ENCODE measurements at places on chromosomes 7 and 10.

DNA sequence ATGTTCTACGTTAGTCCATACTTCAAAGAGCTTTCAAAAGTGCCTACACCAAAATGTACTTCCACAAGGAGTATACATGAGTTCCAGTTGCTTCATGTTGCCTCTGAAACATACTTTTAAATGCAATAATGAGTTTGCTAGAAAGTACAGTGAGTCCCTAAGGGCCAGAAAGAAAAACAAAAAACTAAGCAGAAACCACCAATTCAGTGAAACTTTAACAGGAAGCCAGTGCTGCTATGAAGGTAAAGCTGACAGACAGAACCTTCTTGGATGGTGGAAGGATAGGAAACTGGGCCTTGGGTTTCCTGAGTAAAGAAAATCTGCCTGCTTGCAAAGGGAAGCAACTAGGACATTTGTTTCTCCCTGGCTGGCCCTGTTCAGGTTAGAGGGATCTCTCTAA is 104.2 kb downstream of the CTTNBP2 start:
- no peak for DNase-seq

- no peak for DNase-seq
Observed at GRCh38 chr7:22802426-22802825, 20.2 kb downstream of the TOMM7 start.

DNA sequence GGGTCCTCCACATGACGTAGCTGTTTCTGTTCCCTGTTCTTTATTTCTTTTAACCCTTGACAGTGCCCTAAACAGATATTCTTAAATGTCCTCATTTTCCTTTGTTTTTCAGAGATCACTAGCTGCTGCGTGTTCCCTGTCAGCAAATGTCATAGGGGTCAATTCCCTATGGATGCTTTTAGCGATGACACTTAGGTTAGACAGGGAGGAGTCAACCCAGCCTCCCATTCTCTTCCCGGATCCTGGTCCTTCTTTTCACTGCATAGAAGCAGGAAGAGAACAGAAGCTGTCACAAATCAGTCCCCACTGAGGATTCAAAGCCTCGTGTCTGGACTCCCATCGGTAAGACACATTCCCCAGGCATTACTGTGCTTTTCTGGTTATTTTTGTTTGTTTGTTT is 392.1 kb upstream of the PRKCQ start:
- no peak for DNase-seq

DNA sequence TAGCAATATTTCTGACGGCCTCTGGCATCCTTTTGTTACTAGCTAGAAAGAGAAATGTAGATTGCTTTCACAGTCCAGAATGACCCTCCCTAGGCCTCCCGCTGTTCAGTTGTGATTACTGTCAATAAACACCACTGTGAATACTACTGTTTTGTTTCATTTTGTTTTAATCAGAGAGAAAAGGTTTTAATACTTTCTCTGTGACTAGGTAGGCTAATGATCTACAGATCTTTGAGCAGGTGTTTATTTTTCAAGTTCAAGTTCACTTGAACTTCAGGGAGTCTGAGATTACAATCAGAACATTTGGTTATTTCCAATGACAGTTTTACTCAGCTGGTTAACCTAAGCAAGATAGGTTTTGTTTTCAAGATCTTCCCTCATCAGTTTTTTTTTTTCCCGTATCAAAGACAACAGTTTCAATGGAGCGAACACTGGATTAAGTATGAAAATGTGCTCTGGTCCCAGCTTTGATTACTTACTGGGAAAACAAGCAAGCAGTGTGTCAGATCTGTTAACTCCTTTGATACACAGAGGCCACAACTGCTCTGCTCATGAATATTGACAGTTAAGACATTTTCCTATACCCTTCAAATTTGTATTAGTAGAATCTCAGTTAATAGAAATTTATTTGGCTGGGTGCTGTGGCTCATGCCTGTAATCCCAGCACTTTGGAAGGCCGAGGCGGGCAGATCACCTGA is 34.8 kb downstream of the VKORC1L1 start:
- DNase-seq, result no peak

DNA sequence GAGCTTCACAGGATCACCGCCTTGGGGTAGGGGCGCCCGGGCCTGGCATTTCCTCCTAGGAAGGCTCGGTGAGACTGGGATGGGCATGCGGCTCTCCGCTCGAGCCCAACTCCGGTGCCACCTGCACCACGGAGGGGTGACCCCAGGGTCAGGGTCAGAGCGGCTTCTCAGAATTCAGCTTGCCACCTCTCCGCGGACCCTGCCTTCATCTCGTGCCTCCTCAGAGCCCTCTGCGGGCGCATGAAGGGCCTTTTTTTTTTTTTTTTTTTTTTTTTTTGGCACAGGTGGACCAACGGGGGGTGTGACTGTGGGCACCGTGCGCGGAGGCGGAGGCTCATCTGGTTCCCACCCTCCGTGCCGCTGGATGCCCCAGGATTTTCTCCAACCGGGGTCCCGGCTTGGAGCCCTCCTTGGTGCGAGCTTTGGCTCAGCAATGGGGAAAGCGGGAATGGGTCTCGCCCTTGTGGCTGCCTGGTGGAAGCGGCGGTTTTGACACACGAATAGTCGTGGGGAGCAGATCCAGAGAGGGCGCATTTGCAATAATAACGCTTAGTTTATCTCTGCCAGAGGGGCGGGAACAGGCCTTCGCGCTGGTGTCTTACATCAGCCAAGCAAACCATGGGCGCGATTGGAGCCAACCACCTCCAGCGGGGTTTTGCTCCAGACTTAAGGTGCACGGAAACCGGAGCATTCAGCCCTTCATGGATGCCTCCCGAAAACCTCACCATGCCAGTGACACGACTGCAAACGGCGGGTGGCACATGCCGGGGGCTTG is 5.0 kb upstream of the TNRC18 start:
- no peak for DNase-seq

- no peak for DNase-seq
Observed at GRCh38 chr10:48653944-48654698, 30.6 kb upstream of the WDFY4 start.

- no peak for DNase-seq
Observed at GRCh38 chr10:76454506-76455140, 1023.2 kb downstream of the LRMDA start.

DNA sequence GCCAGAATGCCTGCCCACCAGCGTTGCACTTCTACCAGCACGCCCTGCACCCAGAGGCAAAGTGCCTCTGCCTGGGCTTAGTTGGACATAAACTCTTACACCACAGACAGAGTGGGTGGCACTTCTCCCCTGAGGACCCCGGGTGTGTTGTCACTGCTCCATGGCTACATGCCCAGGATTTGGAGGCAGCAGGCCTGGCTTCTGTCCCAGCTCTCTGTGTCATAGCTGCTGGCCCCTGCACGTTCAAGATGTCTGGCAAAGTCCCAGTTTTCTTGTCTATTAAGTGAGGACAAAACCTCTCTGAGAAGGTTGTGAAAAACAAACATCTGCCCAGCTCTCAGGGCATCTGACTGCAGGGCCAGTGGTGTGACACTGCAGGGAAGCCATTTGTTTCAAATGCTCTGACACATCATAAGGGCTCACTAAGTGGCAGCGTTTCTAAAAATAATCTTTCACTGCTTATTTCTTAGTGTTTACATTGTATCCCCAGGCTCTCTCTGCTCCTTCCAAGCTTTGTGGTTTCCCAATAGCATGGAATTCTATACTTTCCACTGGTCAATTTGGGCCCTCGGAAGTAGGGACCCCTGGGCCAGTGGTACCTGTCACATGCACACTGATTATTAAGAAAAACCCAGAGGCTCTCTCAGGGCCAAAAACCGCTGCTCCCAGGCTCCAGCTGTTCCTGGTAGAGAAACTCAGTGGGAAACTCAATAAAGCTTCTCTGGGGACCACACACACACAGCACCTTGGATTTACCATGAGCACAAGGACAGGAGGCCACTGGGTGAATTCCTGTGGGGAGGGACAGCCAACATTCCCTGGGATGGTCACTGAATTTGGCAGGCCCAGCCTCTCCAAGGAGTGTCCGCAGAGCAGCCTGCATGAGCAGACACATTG is 86.2 kb upstream of the ANLN start:
- DNase-seq, result no peak

DNA sequence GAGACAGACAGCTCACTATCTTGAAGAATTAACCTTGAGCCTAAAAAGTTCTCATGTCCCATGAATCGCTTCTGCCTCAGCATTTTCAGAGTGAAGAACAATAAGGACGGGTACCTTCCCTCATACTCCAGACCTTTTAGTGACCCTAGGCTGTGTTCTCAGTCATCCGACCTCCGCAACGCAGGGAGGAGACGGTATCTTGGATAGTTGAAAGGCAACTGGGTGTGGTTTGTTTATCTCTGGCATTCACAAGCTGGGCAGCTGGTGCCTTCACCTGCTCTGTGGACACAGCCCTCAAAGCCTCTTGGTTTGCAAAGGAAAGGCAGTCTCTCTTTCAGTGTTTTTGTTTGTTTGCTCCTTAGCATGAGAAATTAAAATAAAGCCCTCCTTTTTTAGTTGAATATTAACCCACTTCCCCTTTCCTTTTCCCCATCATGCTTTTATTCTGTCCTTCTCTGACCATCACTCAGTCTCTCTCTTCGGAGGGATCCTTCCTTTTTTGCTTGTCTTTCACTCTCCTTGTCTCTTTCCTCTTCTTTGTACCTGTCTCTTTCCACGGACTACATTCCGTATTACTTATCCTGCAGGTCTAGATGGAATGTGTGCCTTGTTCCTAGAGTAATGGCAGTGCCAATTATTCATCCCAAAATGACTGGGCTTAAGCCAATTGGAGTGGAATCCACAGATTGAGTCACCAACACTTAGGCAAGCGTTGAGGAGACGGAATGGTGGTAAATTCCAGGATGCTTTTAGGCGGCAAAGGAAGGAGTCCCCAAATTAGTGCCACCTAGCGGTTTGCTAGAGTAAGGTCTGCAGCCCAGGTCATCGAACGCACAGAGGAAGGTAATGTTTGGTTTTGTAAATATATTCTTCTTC is 45.8 kb downstream of the PRR15 start:
- no peak for DNase-seq

DNA sequence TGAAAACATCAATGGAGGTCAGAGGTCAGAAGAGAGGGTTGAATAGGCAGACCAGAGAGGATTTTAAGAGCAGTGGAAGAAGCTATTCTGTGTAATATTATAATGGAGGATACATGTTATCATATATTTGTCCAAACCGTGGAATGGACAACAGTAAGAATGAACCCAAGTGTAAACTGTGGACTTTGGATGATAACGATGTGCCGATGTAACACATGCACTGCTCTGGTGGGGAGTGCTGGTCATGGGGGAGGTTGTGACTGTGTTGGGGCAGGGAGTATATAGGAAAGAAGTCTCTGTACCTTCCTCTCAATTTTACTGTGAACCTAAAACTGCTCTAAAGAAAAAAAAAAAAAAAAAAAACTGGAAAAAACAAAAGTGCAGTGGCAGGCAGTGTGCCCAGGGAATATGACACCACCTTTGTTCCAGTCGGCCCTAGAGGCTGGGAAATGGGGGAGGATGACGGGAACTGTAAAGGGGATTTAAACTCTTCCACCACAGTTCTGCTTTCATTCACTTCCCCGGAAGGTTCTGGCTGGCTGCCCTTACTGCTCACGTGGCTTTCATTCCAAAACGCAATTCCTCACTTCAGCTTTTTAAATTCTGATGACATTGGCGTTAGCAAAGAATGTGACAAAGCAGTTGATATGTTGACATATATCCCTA is 113.7 kb upstream of the ANKRD1 start:
- DNase-seq, result no peak

- DNase-seq, result no peak
Observed at GRCh38 chr7:36310897-36311296, 78.8 kb upstream of the ANLN start.

DNA sequence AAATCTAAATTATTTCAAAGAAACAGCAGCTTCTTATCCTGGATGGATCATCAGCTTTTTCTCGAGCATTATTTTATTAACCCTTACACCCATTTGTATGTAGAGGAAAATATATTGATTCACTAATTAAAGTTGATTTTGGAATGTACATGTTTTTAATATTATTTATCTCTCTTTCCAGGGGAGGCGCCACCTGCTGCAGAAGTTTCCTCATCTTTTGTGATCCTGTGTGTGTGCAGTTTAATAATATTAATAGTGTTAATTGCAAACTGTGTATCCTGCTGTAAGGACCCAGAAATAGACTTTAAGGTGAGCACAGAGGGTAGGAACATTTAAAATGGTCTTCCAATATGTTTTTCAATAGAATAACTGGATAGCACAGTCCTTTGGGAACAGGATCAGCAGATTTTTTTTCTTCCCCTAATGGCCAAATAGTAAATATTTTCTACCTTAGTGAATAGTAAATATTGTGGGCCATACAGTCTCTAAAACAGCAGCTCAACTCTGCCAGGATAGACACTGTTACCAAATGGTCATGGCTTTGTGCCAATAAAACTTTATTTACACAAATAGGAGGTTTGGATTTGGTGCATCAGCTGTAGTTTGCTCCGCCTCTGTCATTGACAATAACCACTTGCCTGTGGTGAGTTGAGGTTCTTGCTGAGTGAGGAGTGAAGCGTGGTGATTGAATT is 30.6 kb downstream of the LMTK2 start:
- no peak for DNase-seq

DNA sequence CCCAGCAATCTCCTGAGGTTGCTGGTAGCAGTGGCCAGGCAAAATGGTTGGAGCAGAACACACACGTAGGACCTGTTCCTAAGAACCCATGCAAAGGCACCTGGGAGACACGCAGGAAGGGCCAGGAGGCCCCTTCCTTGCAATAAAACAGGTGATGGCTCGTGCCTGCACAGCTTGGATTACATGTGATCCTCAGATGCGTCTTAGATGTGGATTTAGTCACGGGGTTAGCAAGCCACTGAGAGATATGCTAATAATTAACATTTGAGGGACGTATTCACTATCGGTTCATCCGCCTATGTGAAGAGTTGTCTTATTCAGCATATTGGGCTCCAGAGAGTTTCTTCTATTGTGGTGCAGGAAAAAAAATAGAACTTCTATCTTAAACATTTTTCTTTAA is 4.6 kb upstream of the RHEB start:
- no peak for DNase-seq

GRCh38 chr7:39415091-39415787 is 151.0 kb upstream of the YAE1 start:
- DNase-seq, result no peak

- DNase-seq, result no peak
Observed at GRCh38 chr10:24305551-24306506, 96.9 kb downstream of the KIAA1217 start.

- DNase-seq, result no peak
Observed at GRCh38 chr7:28135760-28136159, 44.8 kb downstream of the JAZF1 start.

GRCh38 chr10:15572531-15573045 is 147.1 kb downstream of the ITGA8 start:
- no peak for DNase-seq

- no peak for DNase-seq
Observed at GRCh38 chr10:114492351-114493037, 88.2 kb upstream of the AFAP1L2 start.

GRCh38 chr7:135856356-135857144 is 107.9 kb upstream of the FAM180A start:
- no peak for DNase-seq

GRCh38 chr10:80694930-80695329 is 157.2 kb downstream of the SH2D4B start:
- DNase-seq, result no peak
